ENCODE measurements at places on chromosomes 3 and 15.

GRCh38 chr3:89373434-89373833 is 266.0 kb downstream of the EPHA3 start:
- DNase-seq = no peak

- DNase-seq = no peak
These were observed 47.3 kb downstream of the TRIM42 start for GRCh38 chr3:140724856-140725812.

- no peak for DNase-seq
These were observed 179.3 kb upstream of the CHRM5 start for GRCh38 chr15:33788906-33789540.

DNA sequence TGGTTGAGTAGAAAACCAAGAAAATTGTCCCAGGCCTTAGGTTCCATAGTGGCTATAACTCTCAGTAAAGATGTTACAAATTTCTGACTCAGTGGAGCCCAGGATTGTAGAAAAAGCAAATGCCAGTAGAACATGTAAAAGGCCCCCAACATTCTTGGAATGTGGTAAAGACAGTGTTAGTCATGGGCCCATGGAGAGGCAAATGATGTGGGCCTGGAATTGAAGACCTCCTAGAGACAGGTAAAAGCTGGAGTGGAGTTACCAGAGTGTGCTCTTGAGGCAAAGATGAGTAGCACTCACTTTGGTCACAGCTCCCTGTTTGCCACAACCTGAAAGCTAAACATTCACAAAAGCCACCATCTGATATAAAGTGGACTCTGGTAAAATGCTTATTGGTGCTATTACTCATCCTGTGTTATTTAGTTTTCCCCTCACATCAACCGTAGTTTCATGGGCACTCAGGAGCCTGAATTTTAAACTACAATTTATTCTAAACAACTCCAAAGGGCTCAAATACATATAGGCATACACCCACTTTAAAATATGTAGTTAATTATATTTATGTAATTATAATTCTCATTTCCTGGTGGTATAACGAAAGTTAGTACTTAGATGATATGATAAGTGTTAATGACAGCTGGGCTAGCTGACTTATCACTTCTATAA is 359.6 kb upstream of the NECTIN3 start:
- DNase-seq = no peak

DNA sequence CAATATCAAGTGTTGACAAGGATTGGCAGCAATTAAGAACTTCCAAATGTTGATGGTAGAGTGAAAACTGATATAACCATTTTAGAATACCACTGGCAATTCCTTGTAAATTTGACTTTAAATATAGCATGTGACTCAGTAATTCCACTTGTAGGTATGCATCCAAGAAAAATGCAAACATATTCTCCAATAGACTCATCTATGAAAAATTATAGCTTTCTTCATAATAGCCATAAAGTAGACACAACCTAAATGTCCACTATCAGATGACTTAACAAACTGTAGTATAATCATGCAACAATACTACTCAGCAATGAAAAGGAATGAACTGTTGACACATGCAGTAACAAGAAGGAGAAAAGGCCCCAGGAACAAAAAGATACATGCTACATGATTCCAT is 988.1 kb downstream of the FHIT start:
- no peak for DNase-seq

DNA sequence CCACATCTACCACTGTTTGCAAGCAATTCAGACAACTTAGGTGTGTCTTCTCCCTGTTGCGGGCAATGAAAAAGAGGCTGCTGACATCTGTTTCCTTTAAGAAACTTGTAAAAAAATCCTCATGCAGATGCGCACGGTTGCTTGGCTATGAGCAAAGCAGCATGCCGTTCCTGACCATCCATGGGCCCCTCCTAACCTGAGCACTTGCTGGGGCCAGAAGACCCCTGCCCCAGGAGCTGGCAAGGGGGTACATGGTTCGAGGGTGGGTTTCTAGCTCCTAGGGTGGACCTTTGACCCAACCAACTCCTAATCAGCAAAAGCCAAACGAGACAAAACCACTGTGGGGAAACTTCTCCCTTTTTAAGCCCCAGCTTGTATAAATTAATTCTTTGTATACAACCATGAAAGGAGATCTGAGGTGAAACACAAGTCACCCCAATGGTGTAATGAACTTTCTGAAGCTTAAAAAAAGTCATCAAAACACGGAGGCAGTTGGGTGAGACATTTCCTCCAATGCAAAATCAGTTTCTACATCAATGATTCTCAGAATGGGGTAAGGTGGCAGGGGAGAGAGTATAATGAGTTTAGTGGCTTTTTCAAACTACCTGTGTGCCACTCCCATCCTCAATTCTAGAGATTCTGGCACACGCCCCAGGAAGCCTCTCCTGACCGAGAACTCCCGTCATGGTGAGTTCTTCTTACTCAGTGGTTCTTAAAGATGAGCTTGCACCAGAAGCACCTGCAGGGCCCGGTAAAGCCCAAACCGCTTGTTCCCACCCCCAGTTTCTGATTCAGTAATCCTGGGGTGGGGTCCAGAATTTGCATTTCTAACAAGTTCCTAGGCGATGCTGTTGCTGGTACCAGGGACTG is 44.1 kb downstream of the CPN2 start:
- no peak for DNase-seq

DNA sequence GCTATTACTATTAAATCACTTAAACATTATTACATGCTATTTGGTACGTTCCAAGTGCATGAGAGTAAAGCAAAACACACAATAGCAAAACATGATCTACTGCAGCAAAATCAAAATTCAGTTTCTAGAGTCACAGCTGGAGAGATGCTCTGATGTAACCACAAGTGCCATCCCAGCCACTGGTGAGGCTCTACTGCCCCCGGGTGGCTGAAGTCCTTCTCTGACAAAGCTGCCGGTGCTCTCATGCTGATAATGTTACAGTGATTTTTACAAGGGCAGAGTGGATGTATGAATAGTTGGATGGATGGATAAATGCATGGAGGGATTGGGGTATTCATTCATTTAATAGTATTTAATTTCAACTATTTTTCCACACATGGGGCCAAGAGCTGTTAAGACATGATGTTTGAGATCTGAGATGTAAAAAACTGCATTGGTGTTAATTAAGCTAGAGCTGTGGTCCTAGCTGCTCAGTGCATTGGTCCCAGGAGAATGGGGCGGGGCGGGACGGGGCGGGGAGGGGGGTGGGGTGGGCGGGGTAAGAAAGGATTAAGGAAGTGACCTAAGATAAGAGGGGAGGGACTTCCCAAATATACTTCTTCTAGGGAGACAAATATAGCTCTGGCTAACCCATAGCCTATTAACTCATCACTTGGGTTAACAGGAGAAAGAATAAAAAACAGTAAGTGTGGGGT is 5.3 kb upstream of the SPESP1 start:
- DNase-seq = peak; percentile 46

- no peak for DNase-seq
These were observed 6.1 kb upstream of the LDHAL6B start for GRCh38 chr15:59200560-59200959.

DNA sequence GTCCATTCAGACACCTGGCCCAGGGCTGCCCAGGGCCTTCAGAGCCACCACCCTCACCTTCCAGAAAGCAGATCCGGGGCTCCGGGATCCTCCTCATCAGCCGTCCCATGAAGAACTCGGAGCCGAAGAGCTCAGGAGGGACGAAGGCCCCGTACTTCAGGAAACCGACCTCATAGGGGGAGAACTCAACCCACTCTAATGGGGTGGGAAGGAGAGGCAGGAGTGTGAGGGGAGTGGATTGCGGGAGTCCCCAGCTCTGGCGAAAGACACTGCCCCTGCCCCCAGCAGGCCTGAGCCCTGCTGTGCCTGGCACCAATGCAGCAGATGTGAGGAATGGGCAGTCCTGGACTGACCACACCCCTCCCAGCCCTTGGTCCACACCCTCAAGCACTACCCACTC is 22.6 kb downstream of the PLA2G4D start:
- DNase-seq = no peak

DNA sequence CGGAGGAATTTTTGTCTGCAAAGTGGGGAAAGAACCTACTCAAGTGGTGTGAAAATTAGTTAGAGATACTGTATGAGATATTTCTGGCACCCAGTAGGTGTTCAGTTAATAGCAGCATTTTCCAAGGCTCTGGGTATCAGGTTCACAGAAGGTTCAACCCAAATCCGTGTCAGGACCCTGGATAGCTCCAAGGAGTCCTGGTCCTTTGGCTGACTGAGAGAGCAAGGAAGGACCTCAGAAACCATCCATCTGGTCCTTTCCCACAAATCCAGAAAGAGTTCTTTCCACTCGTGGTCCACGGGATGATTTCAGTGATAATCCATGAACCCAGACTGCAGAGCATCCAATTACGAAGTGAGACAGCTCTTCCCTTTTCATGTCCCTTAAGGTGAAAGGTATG is 51.4 kb downstream of the SLC6A11 start:
- DNase-seq = no peak

- no peak for DNase-seq
These were observed 84.3 kb downstream of the RAB11A start for GRCh38 chr15:65953622-65954021.

DNA sequence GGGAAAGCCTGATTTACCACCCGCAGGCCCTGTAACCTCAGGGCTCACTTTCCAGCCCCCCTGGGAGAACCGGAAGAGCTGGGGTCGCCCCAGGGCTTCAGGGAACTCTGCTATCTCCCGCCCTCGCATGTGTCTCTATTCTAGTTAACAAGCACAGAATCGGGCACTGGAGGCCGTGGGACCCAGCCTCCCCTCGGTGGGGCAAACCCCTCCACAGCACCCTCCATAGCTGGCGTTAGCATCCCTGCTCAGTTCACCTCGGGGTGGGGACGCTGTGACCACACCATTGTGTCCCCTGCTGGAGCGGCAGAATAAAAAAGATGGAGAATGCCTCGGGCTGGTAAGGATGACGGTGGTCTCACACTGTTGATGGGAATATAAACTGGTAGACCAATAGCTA is 3.5 kb upstream of the LRRC15 start:
- DNase-seq = no peak

DNA sequence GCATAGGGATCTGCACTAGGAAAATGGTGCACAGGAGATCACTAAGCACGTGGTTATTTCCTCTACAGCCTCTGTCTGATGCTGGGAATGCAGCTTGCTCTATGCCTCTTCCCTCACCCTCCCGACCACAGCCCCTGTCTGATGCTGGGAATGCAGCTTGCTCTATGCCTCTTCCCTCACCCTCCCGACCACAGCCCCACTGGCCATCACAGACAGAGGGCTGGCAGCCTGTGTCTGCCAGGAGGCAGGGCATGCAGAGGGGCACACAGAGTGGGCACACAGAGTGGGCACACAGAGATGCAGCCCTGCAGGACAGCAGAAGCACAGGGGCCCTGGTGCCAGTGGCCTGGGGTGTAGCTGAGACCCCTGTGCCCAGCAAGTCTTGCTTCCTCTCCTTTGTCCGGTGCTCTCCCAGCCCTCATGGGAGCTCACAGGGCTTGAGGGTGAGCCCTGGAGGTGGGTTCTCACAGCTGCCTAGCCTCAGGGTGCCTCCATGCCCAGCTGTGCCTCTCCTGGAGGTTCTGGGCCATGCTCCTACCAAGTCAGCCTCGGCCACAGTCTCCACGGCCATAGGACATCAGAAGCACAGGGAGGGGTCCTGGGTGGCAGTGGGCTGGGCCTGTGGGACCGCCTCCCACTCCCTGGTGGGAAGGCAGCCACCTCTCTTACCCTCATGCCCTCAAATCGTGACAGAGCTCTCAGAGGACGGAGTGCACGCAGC is 65.8 kb downstream of the EXOG start:
- no peak for DNase-seq

DNA sequence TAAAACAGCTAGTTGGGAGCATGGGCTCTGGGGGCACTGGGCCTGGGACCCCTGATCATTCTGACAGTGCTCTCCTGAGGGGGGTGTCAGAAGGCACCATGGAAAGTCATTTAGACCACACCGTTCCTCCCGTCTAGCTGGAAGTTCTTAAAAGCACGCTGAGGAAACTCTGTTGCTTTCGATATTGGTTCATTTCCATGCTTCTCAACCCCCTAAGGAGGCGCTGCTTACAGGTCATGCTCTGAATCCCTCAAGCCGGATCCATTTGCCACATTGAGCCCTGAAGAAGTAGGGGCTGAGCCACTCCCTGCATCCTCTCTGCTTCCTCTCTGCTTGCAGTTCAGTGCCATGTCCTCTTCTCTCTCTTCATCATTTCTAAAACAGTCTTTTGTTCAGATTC is 187.2 kb downstream of the CACNA2D3 start:
- no peak for DNase-seq

DNA sequence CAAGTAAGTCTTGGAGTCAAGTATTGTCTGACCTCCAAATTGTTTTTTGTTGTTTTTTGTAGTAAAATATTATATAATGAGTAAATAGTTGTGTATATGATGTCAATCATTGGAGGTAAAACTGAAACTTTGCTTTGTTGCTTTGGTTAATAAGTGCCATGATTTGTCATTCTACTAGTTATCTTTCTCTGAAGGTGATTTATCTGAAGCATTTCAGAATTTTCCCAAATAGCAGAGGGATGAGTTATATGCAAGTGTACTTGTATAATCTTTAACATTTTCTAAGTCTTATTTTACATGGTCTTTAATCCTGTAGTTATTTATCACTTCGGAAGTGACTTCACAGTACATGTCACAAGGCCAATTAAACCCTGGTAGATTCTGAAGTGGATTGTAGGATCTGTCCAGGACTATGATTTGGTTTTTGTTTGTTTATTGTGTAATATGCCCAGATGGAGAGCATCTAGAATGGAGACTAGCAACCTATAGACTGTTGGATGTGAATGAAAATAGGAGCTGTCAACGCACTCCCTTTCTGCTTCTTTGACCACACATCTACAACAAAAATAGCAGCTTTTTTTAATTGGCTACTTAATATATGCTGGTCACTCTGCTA is 93.1 kb upstream of the SAMMSON start:
- no peak for DNase-seq

GRCh38 chr3:105773291-105773690 is 95.5 kb downstream of the CBLB start:
- DNase-seq = no peak

- DNase-seq = no peak
These were observed 23.1 kb upstream of the SKOR1 start for GRCh38 chr15:67801926-67802914.

GRCh38 chr3:9697892-9698291 is 5.7 kb upstream of the CPNE9 start:
- DNase-seq = no peak

GRCh38 chr15:89444241-89445225 is 51.9 kb downstream of the RHCG start:
- DNase-seq = no peak

DNA sequence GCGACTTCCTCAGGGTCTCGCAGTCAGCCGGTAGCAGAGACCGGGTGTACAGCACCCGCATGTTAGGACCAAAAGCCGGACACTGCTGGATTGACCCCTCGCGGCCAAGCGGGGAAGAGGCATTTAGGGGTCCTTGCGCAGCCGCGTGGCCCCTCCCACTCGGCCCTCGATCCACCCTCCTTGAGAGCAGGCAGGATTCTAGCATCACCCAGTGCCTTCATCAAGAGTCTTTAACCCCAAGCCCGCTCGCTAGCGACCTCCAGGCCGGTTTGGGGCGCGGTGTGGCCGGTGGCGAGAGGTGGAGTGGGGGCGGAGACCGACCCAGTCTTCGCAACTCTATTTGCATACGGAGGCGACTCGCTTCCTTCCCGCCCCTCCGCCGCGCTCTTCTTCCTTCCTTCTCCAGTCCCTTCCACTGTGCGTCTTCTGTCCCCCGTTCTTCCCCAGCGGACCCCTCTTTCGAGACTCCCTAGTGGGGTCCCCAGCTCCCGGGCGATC is at the start of gene ST6GAL1:
TSS of gene ST6GAL1 (plus strand) at position 384 of the 498 bp plus-strand sequence. CDS start 112,178 bp downstream, outside the sequence.
- DNase-seq = peak; percentile 81

Data from AML-193 (cell line).